Smooth muscle cell of the brain vasculature (primary cell): ENCODE measurements at places on chromosomes 1 and 21.

DNA sequence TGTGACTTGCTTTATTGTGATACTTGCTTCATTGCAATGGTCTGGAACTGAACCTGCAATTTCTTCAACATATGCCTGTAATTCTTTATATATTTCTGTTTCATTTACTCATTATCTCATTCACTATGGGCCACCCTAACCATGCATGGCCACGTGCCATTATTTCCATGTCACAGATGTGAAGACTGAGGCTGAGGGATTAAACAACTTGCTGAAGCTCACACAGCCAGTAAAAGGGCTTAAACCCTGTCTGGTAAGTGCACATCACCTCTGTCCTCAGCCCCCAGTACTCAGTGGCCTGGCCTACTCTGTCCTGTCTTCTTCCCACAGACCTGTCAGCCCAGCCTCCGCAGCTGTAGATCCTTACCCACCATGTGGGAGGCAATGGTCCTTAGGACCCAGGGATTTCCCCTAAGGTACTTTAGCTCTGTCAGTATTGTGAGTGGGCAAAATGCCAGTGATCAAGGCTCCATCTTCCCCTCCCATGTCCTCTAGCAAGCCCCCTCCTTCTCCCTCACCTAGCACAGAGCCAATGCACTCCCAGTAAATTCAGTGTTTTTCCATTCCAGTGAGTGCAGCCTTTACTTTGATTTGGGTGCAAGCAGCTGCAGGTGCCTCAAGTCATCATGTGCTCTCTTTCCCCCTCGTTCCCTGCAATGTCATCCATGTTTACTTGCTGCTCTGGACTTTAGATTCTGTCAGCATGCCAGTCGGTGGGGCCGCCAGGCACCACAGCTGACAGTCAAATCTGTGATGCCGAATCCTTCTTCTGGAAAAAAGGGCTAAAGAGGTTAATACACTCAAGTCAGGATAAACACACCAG lies 228.2 kb upstream of the PROX1 start:
- no peak for DNase-seq

DNA sequence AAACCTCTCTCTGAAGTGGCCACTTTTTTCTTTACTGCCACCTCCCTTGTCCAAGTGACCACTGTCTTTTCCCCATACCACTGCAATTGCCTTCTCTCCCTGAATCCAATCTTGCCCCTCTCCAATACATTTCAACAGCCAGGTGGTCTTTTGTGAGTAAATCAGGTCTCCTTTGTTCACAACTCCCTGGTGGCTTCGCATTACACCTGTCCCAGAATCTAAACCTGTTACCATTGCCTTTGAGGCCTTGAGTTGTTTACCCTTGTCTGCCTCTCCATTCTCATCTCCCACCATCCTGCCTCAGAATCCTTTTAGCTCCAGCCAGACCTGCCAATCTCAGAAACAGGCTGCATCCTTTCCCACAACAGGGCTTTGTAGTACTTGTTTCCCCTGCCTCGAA lies 21.8 kb upstream of the DYNLT5 start:
- DNase-seq, result no peak

GRCh38 chr1:220732137-220732536 lies 16.0 kb upstream of the MTARC2 start:
- DNase-seq, result no peak

- no peak for DNase-seq
Measured at GRCh38 chr1:76153841-76154205, 79.3 kb downstream of the ST6GALNAC3 start.

GRCh38 chr1:51372561-51372960 lies 42.2 kb upstream of the TTC39A start:
- DNase-seq, result no peak
